NCI-H526 treated with DMSO at 0.1 percent for 48 hours (cell line): ENCODE measurements at places on chromosomes 16 and 17.

DNA sequence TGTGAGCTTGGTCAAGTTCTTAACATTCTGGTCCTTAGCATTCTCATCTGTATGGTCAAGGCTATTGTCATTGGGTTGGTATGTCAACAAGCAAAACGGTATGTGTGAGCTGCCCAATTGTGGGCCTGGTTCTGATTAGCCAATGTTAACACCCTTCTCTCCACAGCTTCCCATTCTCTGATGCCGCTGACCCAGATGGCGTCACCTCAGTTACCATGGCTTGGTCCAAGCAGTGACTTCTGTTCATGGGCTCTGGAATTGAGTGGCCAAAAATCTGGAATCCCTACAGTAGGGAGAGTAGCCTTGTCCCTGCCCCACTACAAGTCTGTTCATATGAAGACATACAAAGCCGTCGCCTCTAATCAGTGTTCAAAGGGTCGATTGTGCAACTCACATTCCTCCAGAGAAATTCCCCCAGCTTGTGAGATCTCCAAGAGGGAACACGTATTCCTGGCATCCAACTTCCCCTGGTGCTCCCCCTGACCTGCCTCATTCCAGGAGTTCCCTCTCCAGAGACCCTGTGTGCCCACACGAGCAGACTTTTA is 15.8 kb downstream of the TMEM98 start:
- no peak for DNase-seq

DNA sequence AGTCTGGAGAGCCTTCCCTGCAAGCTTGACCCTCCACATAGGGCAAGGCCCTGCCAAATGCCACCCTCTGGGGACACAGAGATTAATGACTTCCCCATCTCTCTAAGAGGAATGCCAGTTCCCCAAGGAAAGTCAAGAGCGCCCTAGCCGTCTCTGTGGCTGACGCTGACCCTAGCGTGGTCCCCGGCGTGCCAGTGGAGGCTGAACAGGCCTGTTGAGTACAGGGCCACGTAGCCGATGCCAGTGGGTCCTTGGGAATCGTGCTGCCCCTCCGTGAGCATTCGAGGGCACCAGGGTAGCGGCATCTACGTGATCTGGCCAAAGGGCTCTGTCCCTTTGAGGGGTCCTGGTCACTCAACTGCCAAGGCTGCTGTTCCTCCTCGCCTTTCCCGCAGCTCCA is 17.2 kb downstream of the TMEM204 start:
- no peak for DNase-seq

DNA sequence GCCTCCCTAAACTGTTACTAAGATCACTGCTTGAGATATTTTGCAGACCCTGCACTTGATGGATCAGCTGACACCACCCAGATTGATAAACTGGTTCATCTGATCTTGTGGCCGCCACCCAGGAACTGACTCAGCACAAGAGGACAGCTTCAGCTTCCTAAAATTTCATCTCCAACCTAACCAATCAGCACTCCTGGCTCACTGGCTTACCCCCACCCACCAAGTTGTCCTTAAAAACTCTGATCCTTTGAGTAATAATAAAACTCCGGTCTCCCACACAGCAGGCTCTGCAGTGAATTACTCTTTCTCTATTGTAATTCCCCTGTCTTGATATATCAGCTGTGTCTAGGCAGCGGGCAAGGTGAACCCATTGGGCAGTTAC is 174.8 kb downstream of the UTP18 start:
- DNase-seq: no peak

GRCh38 chr17:75503976-75504346 is 11.4 kb downstream of the CASKIN2 start:
- no peak for DNase-seq

DNA sequence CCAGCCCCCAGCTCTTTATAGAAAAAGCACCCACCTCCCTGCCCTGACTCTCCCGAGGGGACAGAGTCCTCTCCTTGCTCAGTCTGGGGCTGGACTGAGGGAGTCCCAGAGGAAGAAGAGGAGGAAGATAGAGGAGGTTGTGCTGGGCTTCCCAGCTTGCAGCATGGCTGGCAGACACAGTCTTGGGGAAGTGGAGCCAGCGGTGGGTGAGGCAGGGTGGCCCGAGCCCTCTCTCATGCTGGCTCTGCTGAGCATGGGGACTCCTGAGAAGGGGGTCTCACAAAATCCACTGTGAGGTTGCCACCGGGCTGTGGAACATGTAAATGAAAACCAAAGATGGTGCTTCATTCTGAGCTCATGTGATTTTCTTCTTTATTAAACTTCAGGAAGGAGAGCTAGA is 398.5 kb downstream of the SLC39A11 start:
- DNase-seq: no peak

- no peak for DNase-seq
Measured at GRCh38 chr17:39143552-39144093, 7.8 kb downstream of the PLXDC1 start.

- DNase-seq: no peak
Measured at GRCh38 chr17:64441772-64442540, 7.0 kb upstream of the MILR1 start.

DNA sequence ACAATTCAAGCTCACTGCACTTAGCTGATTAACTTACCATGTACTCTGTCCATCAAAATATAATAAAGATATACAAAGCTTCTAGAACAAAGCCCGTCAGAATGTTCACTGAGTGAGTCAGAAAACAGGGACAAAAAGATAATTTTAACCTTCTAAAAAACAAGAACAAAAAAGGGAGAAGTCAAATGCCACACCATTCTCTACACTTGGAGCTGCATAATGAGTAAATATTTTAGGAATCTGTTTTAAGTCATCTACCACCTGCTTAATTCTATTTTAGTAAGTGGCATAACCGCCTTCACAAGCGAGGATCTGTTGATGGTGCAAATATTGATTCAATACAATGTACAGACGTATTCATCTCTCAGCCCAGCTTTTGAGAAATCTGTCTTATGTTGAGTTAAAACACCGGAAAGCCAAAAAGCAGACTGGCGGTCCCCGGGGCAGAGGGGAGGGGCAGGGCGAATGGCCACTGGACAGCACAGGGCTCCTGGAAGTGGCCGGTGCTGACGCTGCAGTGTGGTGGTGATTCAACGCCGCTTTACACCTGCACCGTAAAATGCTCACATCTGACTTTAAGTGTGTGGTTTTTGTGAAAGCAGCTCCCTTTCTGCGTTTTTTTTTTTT is 20.1 kb downstream of the RAB40B start:
- DNase-seq: no peak

DNA sequence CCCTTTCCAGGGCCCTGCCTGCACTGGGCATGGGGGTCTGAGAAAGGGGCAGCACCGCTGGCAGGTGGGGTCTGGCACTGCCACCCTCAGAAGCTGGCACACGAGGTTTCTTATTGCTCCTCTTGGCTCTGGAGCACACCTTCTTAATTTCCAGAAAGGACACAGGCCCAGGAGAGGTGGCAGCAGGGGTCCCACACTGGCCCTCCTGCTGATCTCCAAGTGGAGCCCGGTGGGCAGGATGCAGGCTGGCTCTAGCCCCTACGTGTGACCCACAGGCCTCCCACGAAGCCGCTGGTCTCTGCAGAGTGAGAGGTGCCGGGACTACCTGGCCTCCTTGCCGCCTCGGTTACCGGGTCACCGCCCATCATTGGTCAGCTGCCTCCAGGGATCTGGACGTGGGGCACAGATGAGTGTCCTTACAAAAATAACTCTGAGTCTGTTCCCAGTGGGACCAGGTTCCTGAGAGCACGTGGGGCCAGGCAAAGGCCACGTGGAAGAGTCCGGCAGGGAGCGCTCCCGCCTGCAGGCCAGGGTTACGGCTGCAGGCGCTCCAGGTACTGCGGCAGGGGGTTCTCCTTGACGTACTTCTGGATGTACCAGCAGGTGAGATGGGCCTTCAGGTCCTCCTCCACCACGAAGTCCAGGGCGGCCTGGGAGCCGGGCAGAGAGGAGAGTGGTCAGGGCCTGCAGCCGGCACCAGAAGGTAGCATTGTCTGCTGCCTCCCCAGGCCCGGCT is 10.3 kb downstream of the NATD1 start:
- no peak for DNase-seq
